Left ventricle myocardium inferior (tissue), 1 donor: ENCODE measurements at places on chromosomes 13 and 19.

DNA sequence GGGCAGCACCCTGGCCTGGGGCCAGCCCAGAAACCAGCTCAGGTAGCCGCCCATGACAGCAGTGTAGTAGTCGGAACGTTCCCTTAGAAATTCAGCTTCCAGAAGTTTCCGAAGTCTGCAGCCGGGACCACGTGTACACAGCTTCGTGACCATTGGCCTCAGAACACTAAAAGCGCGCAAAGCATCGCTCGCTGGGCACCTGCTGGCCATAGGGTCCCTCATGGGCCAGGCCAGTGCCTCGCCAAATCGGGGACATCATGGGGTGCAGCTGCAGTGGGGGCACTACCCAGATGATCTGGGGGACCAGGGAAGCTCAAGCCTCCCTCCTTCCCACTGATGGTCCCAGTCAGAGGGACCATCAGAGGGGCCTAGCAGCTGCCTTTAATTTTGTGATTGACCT is 384.5 kb downstream of the MTUS2 start:
- DNase-seq: no peak

DNA sequence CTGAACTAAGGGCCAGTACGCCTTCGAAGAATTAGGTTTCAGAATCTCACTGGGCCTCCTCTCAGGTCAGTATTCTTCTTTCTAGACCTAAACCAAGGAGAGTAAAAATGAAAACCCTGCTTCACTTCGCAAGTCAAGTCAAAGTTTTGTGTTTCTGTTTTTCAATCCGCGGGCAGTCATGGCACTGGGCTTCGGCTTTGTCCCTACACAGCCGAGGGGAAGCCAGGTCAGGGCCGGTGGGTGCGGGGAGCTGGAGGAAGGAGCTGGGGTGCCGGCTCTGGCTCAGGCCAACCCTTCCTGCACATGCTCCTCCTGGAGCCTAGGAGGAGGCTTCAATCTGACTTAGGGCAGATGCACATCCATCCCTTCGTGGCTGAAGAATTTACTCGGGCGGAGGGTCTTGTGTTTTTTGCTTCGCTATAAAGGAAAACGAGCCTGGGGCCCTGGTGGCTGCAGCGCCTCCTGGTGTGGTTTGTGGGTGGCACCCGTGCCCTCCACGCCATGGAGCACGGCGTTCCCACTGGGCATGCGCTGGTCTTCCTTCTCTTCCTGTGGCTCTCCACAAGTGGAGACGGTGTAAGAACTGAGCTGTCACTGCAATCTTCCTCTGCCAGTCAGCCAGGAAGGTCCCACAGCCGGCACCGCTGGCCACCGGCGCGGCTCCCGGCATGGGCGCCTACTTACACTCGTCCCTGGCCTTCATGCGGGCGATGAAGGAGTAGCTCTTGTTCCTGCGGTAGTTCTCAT is 22.5 kb downstream of the C19orf44 start:
- no peak for DNase-seq

DNA sequence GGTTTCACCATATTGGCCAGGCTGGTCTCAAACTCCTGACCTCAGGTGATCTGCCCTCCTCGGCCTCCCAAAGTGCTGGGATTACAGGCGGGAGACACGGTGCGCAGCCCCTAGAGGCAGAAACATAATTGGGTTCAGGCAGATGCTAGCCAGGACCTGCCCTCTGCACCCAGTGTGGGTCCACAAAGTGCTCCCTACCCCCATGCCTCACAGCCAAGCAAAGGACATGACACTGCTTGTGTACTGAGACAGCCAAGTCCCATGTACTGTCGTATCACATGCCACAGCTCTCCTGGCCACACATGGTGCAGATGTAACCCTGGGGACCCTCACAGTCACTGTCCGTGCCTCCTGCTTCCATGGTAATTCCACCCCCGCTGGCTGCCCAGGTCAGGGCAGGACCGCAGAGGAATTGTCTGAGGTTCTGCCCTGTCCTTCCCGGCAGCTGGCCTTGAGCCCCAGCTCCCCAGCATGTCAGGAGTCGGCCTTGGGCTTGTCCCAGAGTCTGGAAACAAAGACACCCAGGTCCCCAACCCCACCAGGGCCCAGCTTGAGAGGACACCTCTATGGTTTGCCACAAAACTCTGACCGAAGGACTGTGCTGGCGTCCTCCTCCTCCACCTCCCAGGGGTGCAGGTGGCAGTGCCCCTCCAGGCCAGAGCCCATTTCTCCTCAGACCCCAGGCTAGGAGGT is 7.6 kb downstream of the PRR36 start:
- DNase-seq: no peak

DNA sequence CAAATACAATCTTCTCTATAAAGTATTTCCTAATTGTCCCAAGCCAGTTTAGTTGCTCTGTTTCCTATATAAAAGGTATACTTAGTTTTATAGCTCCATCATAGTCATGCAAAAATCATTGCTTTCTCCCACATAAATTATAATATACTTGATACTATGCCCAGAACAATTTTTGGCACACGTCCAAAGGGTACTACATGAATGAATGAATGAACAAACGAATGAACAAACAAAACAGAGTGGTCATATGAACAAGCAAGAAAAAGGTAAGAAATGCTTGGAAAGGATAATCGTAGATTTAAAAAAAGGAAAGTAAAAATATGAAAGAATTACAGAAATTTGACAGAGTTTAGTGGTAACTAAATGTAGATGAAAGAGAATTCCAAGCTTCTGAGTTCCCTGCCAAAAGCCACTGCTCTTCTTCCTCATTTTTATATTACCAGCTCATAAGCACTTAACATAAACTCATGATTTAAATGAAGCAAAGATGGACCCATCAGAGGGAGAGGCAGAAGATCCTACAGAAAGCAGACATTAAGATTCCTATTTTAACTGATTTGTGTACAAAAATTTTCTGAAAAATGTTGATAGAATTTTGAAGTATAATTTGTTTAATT is 123.2 kb downstream of the ENOX1 start:
- no peak for DNase-seq
